ENCODE measurements at places on chromosomes 3 and 15.

DNA sequence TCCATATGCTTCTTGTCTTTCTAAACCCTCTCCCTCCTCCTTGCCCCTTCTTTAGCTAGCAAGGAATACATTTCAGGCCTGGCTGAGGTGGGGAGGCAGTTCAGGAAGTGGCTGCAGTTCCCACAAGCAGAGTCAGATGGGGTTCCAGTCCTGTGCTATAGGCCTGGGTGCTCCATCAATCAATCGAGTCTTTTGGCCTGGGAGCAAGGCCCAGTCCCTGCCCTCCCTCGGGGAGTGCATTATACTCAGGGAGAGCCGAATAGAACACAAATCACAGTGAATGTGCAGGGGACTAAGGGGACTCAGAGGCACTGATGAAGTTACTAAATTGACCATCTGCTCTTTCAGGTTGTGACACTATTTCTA lies 58.0 kb upstream of the HERC1 start:
- no peak for DNase-seq

DNA sequence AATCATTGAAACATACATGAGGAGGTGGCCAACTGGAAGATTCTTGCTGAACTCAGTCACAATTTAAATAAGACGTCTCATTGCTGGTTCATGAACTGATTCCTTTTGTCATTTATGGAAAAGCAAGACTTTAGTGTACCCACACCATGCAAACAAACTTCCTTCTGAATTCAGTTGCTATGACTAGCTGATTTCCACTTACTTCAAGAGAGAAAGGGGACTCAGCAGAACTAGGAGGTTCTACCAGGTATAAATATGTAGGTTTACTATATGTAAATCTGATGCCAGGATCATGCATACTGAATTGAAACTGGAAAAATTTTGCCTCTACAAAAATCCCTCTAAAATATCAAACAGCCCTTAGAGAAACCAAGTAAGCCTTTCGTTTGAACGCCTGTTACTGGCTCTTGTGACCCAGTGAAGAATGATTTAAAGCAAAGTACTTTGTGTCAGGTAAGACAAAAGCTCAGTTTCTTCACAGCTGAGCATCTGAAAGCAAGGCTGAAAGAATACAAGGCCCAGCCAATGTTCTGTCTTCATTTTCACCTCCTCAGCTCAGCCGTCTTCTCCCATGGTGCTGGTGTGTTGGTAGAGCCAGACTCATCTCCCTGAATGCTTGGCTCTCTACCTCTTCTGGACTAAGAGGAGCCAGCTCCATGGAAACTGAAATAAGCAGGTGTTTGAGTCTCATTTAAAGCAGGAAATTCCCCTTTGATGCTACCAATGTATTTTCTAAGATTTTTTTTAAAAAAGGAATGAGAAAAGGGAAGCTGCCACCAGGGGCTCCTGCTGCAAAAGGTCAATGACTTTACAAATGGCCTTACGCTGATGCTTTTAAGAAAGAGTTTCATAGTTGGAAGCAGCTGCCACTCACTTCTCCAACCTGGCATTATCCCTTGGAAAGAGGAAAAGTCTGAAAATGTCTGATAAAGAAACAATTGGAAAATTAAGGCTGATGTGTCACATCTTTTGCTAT lies 301.6 kb downstream of the EFHB start:
- no peak for DNase-seq

DNA sequence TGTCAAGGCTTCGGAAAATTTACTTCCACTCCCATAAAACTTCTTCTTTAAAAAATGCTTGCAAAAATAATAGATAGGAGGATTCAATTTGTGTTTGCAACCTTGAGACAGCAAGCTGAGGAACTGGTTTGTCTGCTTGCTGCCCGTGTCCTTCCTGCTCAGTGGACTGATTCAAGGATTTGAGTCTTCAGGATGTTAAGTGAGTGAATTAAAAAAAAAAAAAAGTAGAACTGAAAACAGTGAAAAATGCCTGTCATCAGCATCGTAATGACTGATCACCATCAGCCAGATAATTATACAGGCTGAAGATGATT lies 453.7 kb downstream of the FGF12 start:
- no peak for DNase-seq

GRCh38 chr3:32381922-32382321 lies 9.7 kb upstream of the CMTM7 start:
- no peak for DNase-seq

- no peak for DNase-seq
Observed at GRCh38 chr3:114406286-114406685, 112.5 kb downstream of the TIGIT start.

GRCh38 chr15:63506537-63507035 lies 2.2 kb downstream of the USP3 start:
- no peak for DNase-seq

GRCh38 chr3:148400754-148401153 lies 296.9 kb upstream of the AGTR1 start:
- DNase-seq: no peak

- no peak for DNase-seq
Observed at GRCh38 chr3:99543796-99544195, 94.6 kb upstream of the COL8A1 start.

DNA sequence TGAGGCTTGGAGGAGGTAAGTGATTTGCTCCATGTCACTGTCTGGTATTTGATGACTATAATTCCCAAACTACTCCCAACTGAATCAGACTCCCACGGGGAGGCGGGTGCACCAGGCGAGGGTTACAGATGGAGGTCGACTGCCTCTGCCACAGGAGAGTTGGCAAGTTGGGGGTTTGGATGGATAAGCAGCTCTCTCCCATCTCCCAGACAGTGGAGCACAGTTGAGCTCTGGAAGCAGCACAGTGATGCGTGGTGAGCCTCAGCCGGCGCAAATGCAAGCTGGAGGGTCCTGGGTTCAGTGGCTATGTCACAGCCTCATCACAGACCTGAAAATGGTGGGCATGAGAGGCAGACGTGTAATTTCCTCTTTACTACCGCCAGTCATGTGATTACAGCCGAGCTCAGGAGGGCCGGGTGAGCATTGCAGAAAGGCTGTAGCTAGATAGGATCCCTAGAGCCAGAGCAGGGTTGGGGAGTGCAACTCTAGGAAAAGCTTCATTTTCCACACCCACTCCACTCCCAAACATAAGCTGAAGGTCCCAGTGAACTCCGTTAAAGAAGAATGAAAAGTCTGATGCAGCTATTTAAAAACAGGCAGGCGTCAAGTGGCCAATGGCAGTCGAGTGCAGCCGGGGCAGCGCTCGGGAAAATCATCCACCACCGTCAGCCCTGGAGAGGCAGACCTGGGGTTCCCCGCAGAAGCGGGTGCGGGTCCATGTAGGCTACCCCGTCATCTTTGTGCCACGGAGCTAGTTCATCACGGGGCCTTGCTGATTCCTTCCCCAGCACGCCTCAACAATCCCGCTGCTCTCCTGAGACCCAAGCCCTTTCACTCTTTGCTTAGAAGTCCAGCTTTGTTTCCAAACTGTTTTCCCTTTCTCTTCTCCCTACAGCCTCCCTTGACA lies 33.3 kb upstream of the VPS8 start:
- DNase-seq: no peak
